ENCODE measurements at places on chromosomes 4 and X.

DNA sequence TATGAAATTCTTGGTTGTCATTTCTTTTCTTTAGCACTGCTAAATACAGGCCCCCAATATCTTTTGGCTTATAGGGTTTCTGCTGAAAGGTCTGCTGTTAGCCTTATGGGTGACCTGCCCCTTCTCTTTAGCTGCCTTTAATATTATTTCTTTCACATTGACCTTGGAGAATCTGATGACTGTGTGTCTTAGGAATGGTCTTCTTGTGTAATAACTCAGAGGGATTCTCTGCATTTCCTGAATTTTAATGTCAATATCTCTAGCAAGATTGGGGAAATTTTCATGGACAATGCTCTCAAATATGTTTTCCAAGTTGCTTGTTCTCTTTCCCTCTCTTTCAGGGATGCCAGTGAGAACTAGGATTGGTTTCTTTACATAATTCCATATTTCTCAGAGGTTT lies 292.4 kb downstream of the SLC7A11 start:
- DNase-seq, result no peak

- DNase-seq, result no peak
These were observed 30.8 kb downstream of the SLITRK2 start for GRCh38 chrX:145848448-145848847.

GRCh38 chr4:84750260-84750959 lies 167.5 kb downstream of the CDS1 start:
- DNase-seq, result peak; percentile 32

DNA sequence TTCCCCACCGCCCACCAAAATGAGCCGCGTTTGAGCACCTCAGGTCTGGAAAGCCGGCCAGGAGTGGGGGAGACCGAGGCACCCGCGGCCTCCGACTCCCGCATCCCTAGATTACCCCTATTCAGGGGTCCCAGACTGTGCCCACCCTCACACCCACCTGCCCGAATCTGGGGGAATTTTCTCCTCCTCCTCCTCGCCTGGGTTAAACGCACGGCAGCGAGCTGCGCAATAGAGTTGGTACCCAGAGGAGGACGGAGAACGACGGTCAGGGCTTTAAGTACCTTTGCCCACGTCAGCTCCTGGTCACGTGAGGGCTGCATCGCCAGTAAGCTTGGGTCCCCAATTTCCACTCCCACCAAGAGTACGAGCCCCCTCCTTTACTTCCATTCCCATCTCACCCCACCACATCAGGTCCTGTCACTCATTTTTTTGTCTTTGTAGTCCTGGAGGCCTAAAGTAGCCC lies at the start of gene ARMCX2:
Gene ARMCX2, minus strand, starts transcription at position 250 of the 463 bp plus-strand sequence. CDS start 2,262 bp downstream, outside the sequence.
- DNase-seq, result peak; percentile 66

DNA sequence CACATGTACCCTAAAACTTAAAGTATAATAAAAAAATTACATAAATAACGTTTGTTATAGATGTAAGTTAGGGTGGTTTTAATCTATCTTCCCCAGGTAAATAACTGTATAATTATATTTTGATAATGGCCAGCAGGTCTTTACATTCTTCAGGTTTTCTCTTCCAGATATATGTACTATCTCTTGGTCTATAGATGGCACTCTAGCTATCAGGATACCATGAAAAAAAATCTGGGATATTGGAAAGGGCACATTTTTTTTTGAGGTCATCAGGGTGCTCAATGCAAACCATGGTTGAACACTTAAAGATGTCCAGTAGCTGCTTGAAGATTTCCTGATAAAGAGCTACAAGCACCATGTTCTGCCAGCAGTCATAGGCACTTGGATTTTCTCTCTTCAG lies 15.6 kb upstream of the ADH4 start:
- DNase-seq, result no peak

GRCh38 chr4:125650557-125650956 lies 335.8 kb downstream of the FAT4 start:
- no peak for DNase-seq

DNA sequence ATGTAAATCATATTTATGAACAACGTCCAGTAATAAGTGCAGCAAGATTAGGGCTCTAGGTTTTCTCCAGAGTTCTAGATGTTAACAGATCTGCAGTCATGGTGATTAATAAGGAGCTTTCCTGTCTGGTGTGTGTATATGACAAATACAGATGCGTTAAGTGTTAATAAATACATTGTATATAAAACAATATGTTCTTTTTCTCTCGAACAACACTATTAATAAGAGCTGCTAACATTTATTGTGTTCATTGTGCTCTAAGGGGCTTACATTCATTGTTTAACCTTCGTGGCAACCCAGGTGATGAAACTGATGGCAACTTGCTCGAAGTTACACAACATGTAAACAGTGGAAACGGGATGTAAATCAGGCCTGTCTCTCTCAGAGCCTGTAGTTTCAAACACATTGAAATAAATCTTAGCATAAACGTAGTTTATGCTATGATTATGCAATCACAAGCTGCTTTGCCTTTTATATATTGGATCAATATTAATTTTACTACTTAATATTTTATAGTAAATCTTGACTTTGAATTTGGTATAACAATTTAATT lies 547 bp upstream of the CLGN start:
- no peak for DNase-seq

GRCh38 chrX:17496407-17496806 lies 121.4 kb downstream of the NHS start:
- no peak for DNase-seq

GRCh38 chr4:146485968-146486367 lies 35.8 kb downstream of the SLC10A7 start:
- DNase-seq, result peak; percentile 17

DNA sequence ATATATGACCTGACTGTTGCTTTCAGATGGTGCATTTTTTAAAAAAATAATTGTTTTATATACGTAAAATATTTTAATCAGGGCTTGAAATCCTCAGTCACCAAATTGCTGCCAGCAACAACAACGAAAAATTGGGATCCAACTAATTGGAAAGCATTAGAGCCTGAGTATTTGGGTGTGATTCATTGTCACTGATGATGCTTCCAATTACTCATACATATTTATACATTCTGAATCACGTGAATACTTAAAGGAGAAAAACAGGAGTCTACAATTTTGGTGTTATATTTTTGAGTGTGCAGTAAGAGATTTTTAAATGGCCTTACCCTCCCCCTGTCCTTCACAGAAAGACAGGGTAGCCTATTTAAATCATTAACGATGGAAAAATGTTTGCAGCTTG lies 765.6 kb upstream of the TENM3 start:
- no peak for DNase-seq

GRCh38 chr4:165384598-165384997 lies 5.8 kb downstream of the CPE start:
- no peak for DNase-seq

DNA sequence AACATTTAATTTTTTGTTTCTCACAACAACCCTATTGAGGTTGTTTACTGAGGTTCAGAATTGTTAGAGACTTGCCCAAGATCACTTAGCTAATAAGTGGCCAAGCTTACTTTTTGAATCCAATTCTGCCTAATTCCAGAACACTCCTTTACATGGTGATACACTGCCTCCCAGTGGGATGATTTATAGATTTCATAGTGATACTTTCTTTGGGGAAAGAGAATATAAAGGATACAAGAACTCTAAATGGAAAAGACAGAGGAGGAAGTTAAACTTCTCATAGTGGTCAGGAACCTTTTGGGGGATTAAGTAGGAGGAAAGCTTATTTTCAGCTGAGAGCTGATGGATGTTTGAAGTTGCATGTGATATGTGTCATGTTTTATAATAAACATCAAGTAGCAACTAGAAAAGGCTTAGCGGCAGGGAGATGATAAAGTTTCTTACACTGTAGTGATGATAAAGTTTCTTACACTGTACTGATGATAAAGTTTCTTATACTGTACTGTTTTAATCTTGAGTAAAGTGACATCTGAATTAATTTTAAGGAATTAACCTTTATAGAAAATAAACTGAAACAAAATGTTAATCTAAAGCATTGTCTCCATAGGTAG lies 15.3 kb downstream of the STAG2 start:
- no peak for DNase-seq

- DNase-seq, result no peak
These were observed 123.4 kb downstream of the HMX1 start for GRCh38 chr4:8748236-8748575.

GRCh38 chr4:73718375-73719373 lies 21.7 kb upstream of the CXCL8 start:
- peak; percentile 19 for DNase-seq

GRCh38 chrX:53422861-53423306 lies at the start of gene RIBC1:
Gene RIBC1, plus strand, starts transcription at chrX:53422873. Its CDS starts 3,404 bp downstream, at chrX:53426277.
- no peak for DNase-seq

DNA sequence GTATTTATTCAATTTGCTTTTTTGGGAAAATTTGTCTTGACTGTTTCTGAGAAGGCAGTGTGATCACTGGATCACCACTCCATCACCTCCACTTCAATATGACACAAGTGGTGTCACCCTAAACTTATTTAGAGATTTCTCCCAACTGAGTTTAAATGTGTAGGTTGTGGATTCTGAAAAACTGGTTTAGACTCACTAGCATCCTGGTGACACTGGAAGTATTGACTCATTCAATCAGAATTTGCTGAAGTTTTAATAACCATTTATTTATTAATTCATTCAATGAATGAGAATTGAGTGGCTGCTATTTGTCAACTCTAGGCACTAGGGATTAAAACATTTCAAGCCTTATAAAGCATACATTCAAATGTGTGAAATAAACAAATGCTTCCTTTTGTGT lies 819.1 kb upstream of the EPHA5 start:
- no peak for DNase-seq

DNA sequence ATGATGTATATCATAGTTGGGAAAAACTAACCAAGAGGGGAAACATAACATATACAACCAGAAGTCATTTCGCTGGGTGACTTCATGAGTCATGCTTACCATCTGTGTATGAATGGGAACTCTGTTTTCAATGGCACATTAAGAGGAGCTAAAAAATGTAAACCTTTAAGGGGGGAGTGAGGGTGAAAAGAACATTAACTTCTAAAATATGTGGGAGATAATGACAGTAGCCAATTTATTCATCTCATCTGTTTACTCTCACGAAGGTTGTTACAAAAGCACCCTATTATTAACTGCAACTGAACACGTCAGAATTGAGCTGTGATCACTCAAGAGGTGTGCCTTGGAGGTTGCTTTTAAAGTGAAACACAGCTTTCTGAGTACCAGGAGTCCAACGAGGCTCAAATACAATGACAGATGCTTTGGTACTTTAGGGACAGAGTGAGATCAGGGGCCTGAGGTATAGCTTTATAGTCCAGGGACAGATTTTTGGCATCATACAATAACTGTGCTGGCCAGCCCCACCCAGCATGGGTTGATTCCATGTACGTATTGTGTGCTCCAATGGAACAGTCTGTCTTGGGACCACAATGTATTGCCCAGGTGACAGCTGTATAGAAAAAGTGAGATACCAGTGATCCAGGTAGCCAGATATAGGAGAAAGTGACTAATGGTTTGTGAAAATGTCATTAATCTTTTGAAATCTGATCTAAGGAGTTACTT lies 107.3 kb downstream of the AMMECR1 start:
- no peak for DNase-seq

GRCh38 chr4:175386776-175387507 lies 425.1 kb downstream of the GPM6A start:
- DNase-seq, result no peak

DNA sequence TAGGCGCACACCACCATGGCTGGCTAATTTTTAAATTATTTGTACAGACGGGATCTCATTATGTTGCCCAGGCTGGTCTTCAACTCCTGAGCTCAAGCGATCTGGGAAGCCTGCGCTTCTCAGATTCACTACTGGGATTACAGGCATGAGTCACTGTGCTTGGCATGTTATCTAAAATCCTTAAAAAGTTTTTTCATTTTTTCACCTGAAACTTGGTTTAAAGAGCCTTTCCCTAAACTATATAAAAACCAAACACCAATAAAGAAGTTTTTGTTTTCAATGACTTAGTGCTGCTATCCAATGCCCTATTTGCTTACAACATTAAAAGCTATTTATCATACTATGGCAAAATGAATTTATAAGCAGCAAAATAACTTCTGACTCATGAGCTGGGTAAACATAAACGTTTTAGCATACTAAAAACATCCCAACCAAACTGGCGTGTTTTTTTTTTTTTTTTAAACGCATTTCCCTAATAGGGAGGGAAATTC lies 127.8 kb downstream of the UBE2K start:
- DNase-seq, result no peak

GRCh38 chr4:7630568-7631287 lies 196.0 kb upstream of the PSAPL1 start:
- DNase-seq, result no peak

GRCh38 chrX:40010550-40011321 lies 87.0 kb downstream of the BCOR start:
- DNase-seq, result no peak

GRCh38 chrX:16164748-16165147 lies 2.5 kb upstream of the MAGEB17 start:
- DNase-seq, result no peak

- DNase-seq, result no peak
These were observed 681.4 kb downstream of the GABRG1 start for GRCh38 chr4:45442466-45442865.

DNA sequence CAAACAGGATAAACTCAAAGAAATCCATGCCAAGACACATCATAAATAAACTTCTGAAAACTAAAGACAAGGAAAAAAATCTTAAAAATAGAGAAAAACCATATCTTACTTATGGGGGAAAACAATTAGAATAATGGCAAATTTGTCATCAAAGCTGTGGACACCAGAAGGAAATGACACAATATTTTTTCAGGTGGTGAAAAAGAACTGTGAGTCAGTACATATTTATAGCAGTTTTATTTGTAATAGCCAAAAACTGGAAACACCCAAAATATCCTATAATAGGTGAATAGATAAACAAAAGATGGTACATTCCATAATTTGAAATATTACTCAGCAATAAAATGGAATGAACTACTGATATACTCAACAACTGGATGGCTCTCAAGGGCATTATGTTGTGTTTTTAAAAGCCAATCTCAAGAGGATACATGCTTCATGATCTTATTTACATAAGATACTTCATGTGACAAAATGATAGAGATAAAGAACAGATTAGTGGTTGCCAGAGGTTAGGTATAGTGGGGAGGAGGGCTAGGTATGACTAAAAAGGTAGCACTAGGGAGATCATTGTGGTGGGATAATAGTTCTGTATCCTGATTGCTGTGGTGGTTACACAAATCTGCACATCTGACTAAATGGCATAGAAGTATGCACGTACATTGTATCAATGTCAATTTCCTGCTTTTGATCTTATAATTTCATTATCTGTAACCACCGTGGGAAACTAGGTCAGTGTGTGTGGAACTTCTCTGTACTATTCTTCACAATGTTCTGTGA lies 191.9 kb downstream of the PPP1R2C start:
- no peak for DNase-seq

GRCh38 chr4:108359986-108360681 lies 191.4 kb upstream of the LEF1 start:
- DNase-seq, result no peak

Data from GM13976 (cell line).